Right cardiac atrium (tissue), 5 donors: ENCODE measurements at places on chromosomes 3 and 15. TPM values are rescaled to one million over a fixed set of nuclear protein-coding genes. Genes with fewer than 3 reads are reported as not detected.

DNA sequence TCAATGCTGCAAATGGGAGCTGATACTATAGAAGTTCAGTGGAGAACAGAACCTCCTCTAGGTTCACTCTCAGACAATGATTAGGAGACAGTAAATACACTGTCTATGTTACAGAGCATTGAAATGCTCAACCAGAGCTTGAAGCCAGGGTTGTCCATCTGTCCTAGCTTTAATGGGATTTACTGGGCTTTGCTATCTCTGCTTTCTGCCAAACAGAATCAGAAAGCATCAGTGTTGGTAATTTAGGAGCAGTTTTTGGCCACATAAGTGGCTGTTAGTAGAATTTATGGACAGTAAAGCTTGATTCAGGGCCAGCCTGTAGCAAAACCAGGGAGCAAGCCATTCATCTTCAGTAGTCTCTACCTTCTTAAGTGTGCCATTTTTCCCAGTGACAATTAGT is 396.3 kb downstream of the LSAMP start:
- DNase-seq, result no peak

- no peak for DNase-seq
These were observed 63.3 kb downstream of the ABHD5 start for GRCh38 chr3:43753741-43754715.

DNA sequence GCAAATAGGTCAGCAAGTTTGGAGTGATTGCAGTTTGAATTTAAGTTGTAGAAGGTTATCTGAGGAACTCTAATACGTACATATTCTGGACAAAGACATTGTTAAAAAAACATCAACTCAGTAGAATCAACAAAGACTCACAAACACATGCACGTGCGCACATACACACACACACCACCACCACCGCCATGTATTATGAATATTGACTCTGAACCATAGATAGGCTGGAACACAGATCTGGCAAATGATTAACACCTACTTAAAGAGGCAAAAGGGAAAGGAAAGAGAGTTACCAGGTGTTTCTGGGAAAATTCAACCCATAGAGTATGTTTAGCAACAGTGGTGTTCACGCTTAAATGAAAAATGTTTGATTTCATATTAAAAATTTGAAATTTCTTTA is 334.2 kb upstream of the ALCAM start:
- no peak for DNase-seq

DNA sequence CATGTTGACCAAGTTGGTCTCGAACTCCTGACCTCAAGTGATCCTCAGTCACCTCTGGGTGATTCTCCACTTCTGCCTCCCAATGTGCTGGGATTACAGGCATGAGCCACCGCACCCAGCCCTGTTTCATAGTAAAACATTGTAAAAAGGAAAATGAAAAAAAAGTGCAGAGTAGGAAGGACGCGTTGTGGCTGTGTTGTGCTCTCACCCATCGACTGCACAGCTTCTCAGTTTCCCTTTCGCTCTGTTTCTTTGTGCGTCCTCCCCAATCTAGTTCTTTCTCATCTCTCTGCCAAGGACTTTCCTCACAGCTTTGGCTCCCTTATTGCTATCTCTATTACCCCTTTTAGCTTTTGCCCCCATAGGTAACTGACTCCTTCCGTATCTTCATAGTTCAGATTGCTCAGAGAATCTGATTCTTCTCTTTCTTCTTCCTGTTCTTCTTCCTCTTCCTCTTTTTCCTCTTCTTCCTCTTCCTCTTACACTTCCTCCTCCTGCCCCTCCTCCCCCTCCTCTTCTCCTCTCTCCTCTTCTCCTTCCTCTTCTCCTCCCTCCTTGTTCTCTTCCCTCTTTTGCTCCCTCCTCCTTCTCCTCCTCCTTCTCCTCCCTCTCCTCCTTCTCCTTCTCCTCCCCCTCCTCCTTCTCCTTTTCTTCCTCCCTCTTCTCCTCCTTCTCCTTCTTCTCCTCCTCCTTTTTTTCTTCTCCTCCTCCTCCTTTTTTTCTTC is 81.1 kb upstream of the VGLL4 start:
- DNase-seq, result no peak

- no peak for DNase-seq
These were observed 310.0 kb downstream of the SHQ1 start for GRCh38 chr3:72538070-72538745.

- peak; percentile 86 for DNase-seq
These were observed 43.1 kb upstream of the LIMD1 start for GRCh38 chr3:45551214-45552010.

DNA sequence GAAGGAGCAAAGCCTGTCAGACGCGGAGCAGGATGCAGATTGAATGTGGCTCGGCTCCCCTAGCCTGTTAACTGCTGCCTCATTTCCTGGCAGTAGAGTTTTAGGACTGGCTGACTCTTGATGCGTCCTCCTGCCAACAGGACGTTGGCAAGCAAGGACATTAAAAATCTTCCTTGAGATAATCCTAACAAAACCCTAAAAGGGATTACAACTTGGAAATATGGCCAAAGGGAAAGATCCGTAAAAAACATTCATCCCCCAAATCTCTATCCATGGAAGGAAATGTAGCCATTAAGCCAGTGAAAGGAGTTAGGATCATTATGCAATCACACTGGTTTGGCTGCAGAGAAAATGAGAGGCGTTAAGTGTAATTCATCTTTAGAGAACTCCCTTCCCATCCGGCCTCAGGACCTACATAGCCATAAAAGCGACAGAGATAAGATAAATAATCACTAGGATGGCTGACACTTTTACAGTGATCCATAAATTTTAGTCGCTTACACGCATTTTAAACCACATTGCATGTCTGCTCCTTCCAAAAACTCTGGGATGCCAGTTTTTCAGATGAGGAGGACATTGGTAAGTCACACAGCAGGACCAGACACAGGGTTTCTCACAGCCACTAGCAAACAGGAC is 44.5 kb upstream of the C3orf80 start:
- peak; percentile 18 for DNase-seq

The SV2B gene
- 1.5 TPM for total RNA-seq

The TRIM42 gene
- total RNA-seq, result not detected

The IMPG2 gene
- total RNA-seq, result 0.49 TPM
